ENCODE measurements at places on chromosomes 2 and 18.

DNA sequence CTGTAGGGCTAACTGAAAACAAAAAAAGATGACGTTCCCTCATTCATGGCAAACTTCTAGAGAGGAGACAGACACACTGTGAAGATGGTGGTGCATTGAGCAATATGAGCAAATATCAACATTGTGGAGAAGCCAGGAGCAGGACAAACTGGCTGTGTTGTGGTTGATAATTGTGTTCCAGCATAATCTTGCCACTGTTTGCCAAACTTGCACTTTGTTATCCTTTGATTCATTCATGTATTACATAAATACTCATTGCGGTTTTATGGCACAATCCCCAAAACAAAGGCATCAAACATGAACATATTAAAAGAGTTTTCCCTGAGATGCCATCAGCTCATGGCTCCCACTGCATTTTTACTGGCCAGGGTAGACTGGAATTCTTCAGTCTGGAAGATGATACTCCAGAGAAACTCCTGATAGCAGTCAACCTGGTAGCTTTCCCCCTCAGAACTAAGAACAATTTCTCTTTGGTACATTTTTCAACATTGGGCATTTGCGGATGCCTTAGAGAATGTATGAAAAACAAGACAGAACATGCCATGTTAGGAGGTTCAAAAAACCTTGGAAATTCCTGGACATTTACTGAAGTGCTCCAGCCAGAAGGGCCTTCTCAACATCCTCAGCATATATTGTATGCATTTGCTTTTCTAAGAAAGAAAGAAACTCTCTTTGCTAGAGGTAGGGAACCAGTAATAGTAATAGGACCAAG is 487.4 kb upstream of the CELF4 start:
- no peak for DNase-seq

GRCh38 chr2:230935130-230935430 is 10.0 kb upstream of the GPR55 start:
- no peak for DNase-seq

DNA sequence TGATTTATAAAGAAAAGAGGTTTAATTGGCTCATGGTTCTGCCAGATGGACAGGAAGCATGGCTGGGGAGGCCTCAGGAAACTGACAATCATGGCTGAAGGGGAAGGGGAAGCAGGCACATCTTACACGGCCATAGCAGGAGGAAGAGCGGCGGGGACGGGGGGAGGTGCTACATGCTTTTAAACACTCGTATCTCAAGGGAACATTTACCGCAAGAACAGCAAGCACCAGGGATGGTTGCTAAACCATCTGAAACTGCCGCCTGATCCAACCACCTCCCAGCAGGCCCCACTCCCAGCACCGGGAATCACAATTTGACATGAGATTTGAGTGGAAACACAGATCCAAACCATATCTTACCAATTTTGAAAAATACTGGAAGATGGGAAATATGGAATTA is 362.8 kb downstream of the FBXO15 start:
- no peak for DNase-seq

DNA sequence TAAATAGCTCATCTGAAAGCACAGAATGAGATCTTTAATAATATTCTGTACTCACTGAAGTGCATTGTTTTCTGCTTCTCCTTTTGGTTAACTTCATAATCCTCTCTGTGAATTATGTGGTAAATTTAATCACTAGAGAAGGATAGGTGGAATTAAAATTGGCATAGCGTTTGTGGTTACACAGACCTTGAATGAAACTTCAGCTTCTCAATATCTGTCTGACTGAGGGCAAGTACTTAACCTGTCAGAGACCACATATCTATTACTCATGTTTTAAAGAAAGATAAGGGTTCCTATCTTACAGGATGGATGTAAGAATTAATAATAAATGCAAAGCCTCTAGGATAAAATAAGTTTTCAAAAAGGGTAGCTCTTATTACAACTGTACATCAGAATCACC is 861.8 kb downstream of the TRIB2 start:
- DNase-seq: no peak

- no peak for DNase-seq
Measured at GRCh38 chr18:47286776-47287410, 35.4 kb upstream of the SKOR2 start.

DNA sequence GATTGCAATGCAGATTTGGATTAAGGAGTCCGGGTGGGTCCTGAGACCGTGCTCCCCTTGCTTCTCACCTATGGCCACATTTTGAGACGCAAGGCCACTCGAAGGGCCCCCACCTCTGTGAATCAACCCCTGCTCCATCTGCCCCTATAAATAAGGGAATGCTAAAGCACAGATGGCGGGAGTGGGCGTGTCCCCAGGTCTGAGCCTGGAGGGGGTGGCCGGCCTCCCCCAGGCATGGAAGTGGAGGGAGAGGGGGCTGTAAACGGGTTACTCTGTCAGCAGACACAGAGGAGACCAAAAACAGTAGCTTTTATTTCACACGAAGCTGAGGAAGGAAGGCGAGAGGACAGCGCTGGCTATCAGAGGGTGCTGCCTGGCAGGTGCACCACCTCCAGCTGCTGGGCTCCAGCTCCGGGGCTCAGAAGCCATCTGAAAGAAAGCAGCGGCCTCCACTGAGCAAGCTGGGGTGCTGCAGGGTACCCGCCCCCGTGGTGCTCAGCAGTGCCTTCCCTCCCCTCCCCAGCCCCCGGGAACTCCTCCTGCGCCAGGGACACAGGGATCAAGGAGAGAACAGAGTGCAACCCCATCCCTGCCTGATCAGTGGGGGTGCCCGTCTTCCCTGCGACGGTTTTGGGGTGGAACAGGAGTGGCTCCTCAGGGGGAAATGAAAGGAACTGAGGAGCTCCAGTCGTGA is 56.7 kb upstream of the RAB6C start:
- DNase-seq: no peak

DNA sequence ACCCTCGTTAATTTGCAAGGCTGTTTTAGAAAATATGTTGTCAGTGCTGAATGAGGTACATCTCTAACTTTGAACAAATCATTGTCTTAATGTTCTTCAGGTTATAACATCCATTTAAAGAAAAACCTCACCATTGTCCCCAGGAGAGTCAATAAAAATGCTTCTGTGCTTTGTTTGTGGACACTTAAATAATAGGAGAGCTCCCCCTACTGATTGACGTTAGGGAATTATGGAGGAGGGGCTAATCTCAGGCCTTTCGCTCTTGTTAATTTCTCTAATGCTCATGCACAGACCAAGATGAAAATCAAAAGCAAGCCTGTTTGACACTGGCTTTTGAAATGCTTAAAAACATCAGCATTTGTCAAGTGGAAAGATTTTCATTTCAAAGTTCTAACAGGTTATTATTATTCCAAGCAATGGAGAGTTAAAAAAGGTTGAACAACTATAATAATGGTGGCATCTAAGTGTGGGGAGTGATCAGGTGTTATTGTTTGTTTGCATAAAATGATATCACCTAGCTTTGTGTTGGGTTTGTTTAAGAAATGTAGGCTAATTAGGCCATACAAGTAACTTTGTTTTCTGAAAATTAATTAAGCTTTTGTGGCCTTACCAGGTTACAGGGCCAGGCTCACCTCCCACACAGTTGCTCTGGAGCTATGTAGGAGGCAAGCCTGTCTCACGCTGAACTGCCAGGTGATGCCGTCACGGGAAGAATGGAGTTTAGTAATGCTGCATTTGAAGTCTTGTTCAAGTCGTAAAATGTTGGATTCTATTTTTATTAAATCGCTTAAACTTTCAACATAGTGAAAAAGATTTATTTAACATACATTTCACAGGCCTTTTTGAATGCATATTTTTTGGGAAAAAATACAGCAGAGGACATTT is 51.7 kb upstream of the SMIM21 start:
- no peak for DNase-seq

DNA sequence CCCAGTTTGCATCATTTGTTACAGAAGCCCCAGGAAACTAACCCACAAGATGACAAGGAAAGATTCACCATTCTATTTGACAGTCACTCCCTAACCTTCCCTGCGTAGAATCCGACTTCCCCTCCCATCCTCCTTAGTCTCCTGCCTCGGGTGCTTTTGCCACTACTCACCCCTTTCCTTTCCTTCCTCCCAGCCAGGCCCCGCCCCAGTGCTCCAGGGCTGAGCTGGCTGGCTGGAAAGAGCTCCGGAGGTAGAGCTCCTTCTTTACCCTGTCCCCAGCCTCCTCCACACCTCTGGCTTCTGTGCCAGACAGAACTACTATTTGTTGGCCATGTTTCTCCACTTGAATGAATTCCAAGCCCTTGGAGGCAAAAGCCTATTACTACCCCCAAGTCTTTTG is 317.6 kb upstream of the NCKAP5 start:
- DNase-seq: no peak

- no peak for DNase-seq
Measured at GRCh38 chr2:168089200-168089599, 158.2 kb downstream of the STK39 start.

GRCh38 chr2:44247924-44248323 is 27.4 kb upstream of the SLC3A1 start:
- no peak for DNase-seq

GRCh38 chr2:150147889-150148683 is 339.4 kb downstream of the RND3 start:
- no peak for DNase-seq

DNA sequence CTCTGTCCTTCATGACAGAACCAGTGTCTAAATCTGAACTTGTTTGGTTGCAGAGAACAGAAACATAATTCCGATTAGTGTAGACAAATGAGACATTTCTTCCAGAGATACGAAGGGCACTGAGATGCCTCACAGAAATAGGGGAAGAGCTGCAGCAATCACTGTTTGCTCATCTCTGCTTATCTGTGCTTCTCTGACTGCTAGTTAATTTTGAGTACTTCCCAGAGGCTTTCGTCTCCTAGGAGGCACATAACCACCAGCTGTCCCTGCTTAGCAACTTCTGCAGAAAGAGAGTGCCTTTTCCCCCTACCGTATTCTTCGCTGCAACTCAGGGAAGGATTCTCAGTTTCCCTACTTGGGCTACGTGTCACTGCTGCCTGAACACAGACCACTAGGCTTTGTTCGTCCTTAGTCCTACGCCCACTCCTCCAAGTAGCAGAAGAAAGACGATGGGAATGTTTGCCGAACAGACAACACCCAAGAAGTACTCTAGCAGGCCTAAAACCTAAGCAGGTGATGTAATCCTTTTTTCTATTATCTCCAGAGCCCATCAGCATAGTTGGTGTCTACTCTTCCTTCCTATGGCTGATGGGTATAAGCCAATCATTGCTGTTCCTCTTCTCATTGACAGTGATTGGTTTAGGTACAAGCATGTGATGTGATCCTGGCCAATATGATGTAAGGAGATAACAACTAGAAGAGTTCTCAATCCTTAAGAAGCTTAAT is 63.6 kb downstream of the TNP1 start:
- DNase-seq: no peak

GRCh38 chr18:32888306-32888705 is 115.5 kb upstream of the KLHL14 start:
- no peak for DNase-seq

- no peak for DNase-seq
Measured at GRCh38 chr2:169741-170140, 94.1 kb downstream of the SH3YL1 start.

GRCh38 chr18:80196528-80197320 is 50.6 kb downstream of the PARD6G start:
- DNase-seq: no peak

DNA sequence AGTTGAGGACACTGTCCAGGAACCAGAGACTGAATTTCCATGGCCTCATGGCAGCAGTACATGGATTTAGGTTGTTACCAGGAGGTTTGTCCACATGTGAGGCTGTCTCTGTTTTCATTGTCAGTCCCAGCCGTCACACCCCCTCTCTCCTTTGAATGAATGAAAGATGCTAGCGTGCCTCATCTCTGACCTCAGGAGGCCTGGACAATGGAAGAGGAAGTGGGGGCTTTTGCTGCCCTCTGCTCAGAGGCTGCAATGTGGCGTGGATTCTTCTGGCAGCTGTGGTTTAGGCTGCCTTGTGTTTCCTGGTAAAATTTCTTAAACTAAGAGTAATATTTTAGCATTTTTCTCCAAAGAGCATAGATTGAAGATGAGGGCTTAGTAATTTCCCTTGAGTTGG is 47.5 kb downstream of the RAB31 start:
- no peak for DNase-seq

- DNase-seq: no peak
Measured at GRCh38 chr2:58569475-58570185, 328.5 kb upstream of the FANCL start.

GRCh38 chr2:143526498-143526897 is 397.3 kb downstream of the ARHGAP15 start:
- DNase-seq: no peak

DNA sequence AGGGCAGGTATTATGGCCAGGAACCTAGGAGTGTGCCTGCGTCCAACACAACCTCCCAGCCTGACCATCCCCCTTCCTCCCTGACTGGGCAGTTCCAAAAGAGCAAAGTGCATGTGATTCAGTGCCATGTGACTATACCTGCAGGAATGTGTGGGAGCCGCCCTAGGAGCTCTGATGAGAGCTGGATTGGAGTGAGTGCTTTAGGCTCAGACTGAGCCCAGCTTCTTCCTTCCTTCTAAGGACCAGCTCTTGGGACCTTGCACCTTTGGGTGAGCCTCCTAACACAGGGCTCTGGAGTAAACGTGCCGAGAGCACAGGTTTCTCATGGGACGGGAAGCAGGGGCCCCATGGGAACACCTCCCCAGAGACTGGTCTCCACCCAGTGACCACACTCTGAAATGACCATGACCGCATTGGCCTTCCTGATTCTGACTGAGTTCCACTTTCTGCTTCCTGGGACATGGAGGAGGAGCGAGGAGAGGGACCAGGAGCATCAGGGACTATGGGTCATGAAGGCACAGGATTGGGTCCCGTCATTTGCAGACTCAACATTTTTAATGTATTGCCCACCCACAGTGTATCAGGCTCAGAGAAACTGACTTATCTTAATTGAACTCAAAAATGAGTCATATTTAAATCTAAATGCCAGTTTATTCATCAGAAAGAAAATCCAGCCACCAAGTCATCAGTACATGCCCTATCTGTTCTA is 87.8 kb upstream of the BCL2L11 start:
- no peak for DNase-seq

- DNase-seq: no peak
Measured at GRCh38 chr2:218332920-218333645, 23.6 kb upstream of the CATIP start.

DNA sequence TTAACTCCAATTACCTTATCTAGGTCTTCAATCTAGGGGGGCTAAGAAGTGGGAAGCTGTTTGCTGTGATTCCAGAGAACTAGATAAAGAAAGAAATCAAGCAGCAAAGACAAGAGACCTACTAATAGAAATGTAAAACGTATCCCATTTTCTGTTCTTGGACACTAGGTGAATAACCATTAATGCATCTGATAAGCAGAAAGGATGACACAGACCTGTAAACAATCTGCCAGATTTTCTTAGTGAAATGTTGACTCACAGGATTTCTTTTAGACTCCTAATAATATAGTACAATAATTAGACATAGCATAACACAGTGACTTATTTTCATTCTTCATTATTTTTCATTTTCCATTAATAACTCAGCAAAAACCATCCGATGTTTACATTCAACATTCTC is 1.3 kb downstream of the WDR35 start:
- no peak for DNase-seq

- no peak for DNase-seq
Measured at GRCh38 chr2:164388511-164388910, 232.8 kb downstream of the GRB14 start.

GRCh38 chr2:23547725-23548124 is 162.7 kb downstream of the KLHL29 start:
- no peak for DNase-seq

- no peak for DNase-seq
Measured at GRCh38 chr2:83055376-83056010, 1403.6 kb downstream of the SUCLG1 start.

GRCh38 chr18:14974088-14974487 is 226.1 kb downstream of the ANKRD30B start:
- DNase-seq: no peak

- no peak for DNase-seq
Measured at GRCh38 chr2:43043553-43043870, 182.9 kb downstream of the ZFP36L2 start.
